ENCODE measurements at places on chromosomes 1 and 21.

GRCh38 chr21:44550807-44551206, 498 bp downstream of the KRTAP10-2 start:
- no peak for DNase-seq

DNA sequence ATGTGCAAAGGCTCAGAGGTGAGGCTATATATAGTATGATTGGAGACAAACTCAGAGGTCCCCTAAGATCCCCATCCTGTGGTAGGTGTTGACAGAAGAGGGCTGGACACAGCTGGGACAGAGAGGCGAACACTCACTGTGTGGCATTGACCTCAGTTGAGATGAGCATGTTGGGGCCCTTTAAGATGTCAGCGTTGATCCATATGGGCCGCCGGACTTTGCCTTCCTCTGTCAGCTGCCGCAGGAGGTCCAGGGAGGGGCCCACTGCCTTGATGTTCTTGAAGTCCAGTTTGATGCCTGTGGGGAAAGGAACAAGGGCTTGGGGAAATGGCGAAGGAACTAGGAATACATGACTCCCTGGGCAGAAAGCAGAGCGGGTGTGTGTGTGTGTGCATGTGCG, 8.8 kb downstream of the FAM151A start:
- no peak for DNase-seq

DNA sequence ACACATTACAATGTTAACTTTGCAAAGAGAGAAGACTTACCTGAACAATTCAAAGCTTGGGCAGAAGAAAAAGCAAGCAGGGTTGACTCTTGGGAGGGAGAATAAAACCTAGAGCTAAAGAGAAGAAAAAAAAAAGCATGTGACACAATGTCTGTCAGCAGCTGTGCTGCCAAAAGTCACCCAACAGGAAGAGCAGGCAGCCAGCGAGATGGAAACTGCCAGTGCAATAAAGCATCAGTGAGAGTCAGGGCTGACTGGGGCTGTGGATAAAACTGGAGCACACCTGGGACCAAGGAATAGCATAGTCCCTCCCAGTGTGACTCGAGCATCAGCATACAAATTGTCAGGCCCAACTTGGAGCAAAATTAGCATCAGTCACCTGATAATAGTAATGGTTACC, 65.0 kb upstream of the SLC22A15 start:
- no peak for DNase-seq

- no peak for DNase-seq
Observed at GRCh38 chr1:236718328-236718727, 32.0 kb downstream of the ACTN2 start.

DNA sequence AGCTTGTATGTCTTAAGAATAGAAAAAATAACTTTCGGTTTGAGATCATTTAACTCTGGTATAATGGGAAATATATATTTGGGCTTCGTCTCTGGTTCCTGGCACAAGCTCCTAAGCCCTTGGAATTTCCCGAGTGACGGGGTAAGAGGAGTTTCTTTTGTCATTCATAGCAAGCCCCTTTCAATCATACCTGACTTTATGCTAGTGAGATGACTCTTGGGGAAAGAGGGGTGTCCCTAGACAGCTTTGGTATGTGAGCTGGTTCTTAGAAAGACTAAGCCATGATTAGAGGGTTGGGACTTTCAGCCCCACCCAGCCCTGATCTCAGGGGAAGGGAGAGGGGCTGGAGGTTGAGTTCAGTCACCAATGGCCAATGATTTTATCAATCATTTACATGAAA, 13.9 kb upstream of the MTARC1 start:
- no peak for DNase-seq

GRCh38 chr1:70034403-70034802, 171.0 kb downstream of the LRRC40 start:
- DNase-seq = no peak

- DNase-seq = no peak
Observed at GRCh38 chr1:160058087-160058486, 11.9 kb downstream of the KCNJ10 start.

DNA sequence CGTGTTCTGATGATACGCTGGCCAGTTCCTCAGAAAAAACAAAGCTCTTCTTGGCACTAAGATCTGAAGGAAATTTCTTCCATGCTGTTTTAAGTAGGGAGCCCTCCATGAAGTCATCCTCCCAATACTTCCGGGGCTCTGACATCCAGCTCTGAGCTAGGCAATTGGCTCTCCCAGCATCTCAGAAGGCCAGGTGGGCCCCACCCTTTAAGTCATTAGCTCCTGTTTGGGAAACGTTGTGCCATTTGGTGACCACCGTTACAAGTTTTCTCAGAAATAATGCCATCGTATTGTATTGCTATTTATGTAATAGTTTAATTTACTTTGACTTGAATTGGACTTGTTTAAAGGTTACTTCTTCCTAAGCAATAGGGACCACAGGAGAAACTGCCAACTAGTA, 130.3 kb upstream of the EDN2 start:
- DNase-seq = no peak

DNA sequence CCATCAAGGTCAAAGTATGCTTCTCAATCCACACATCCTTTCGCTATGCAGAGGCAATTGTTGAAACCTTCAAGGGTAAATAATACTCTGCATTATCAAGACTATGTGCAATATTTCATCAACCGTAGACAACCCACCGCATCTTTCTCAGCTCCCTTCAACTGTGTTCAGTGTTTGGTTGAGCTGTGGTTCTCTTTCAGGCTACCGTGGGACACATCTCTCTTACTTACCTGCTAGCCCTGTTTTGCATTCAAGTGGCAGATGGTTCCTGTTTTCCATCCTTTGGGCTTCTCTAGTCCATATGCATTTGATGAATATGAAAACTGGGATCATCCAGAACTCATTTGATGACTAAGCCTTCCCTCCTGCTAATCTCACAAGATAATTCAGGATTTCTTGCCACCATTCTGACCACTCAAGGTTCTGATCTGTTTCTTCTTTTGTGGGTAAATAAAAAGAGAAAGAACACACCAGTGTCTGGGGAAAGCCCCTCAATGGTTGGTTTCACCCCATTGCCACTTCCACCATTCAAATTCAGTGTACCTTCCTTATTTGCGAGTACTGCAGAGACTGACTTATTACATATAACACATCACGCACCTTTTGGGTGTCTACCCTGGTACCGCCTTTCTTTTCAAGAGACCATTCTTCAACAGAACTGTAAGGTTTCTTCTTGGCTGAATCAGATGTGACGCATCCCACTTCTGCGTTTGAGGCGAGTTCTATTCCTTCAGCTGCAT, 61.7 kb downstream of the BACE2 start:
- no peak for DNase-seq

DNA sequence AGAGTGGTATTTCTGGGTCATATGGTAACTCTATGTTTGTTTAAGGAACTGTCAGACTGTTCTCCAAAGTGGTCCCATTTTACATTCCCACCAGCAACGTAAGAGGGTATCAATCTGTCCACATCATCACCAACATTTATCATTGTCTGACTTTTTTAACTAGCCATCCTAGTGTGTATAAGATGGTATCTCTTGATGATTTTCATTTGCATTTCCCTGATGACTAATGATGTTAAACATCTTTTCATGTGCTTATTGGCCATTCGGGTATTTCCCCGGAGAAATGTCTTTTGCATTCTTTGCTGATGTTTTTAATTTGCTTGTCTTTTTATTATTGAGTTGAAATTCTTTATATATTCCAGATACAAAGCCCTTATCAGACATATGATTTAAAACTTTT, 370.1 kb upstream of the NR5A2 start:
- DNase-seq = no peak

DNA sequence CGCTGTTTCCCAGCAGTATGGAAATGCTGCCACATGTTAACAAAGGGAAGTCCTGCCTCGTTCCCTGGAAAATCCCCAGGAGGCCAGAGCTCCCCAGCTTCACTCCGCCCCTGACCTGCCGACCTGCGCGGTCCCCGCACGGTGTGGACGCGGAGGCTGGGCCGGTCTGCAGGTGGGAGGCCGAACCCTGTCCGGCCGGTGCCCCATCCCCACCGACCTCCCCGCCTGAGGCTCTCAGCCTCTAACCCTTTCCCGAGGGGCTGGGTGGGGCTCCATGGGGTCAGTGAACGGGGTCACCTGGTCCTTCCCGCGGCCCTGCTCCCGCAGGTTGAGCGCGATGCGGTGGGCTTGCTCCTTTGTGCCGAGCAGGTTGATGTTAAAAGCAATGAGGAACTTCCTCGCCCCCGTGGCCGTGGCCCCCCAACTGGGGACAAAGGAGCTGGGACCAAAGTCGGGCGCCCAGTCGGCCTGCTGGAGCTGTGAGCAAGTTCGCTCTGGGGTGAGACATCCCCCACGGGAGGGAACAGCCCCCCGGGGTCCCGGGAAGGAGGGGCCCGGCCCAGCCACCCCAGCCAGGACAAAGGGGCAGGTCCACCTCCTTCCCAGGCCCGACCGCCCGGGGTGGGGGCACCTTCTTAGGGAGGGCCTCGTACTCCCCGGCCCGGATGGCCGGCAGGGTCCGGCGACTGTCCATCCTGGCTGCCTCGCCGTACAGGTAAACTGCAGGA, 4.0 kb downstream of the FTCD start:
- DNase-seq = no peak

DNA sequence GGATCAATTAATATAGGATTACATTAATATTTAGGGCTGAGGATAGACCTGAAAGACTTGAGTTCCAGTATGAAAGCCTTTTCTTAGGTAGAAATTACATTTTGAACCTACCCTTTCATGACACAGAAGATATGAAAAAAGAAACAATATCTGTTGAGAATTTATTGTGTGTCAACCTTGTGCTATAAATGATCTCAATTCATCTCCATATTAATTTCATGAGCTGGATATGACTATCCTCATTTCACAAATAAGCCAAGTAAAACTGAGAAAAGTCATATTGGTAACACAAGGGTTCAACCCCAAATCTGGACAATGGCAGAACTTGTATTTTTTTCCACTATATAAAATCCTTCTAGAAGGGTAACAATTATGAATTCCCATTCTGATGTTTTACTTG, 120.0 kb downstream of the TRIM33 start:
- no peak for DNase-seq

- no peak for DNase-seq
Observed at GRCh38 chr1:234127026-234127671, 222.7 kb downstream of the SLC35F3 start.

GRCh38 chr1:75097654-75098053, 36.5 kb upstream of the LHX8 start:
- no peak for DNase-seq

- peak; percentile 7 for DNase-seq
Observed at GRCh38 chr1:77031106-77031662, 163.9 kb downstream of the ST6GALNAC5 start.

- DNase-seq = no peak
Observed at GRCh38 chr1:208178091-208178529, 66.1 kb downstream of the PLXNA2 start.

DNA sequence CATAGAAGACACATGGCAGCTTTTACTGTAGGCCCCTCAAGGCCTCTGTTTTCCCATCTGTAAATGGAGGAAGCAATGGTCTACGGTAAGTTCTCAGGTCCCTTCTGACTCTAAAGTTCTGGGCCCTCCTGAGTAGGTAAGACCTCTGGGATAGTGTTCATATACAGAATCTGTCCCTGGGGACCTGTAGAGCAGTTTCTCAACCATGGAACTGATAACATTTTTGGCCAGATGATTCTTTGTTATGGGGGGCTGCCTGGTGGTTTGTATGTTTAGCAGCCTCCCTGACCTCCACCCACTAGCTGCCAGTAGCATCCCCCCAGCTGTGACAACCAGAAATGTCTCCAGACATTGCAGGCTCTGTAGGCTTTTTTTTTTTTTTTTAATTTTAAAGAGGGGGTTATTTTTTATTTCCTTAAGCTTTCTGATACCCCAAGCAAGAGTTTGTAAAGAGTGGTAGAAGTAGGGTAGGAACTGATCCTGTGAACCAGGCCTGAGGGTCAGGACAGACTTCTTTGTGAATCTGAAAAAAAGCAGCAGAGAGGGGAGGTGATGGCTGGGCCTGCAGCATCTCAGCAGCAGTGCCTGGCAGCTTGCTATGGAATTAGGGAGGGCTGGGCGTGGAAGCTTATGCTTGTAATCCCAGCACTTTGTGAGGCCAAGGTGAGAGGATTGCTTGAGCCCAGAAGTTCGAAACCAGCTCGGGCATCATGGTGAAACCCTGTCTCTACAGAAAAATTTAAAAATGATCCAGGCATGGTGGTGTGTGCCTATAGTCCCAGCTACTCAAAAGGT, 20.2 kb upstream of the TCEA3 start:
- DNase-seq = no peak

GRCh38 chr1:93722081-93723031, 40.7 kb upstream of the BCAR3 start:
- DNase-seq = no peak

GRCh38 chr1:91546876-91547275, 46.2 kb downstream of the CDC7 start:
- DNase-seq = no peak

- DNase-seq = no peak
Observed at GRCh38 chr21:41622831-41623548, 115.0 kb upstream of the TMPRSS2 start.

- no peak for DNase-seq
Observed at GRCh38 chr1:224539971-224540370, 76.1 kb upstream of the CNIH3 start.

DNA sequence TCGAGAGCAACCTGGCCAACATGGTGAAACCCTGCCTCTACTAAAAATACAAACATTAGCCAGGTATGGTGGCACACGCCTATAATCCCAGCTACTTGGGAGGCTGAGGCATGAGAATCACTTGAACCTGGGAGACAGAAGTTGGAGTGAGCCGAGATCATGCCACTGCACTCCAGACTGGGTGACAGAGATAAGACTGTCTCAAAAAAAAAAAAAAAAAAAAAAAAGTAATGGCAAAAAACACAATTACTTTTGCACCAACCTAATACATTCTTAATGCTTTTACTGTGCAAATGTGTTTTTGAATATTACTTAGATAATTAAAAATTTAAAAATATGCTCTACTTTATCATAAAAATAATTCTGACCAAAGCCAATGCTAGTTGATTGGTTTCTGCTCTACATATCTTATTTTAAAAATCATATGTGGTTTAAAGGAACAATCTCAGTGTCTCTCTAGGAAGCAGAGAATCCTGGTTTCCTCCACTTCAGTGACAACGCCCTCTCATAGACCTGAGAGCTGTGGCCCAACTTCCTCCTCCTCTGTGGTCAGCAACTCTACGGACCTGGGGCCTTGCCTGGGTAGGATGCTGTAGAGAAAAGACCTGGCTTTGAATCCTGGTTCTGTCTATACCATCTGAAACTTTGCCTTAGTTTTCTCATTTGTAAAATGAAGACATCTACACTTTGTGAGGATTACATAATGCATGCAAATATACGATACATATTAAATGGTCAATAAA, 64.7 kb downstream of the TGFBR3 start:
- no peak for DNase-seq

- no peak for DNase-seq
Observed at GRCh38 chr1:204254031-204254661, 40.4 kb upstream of the GOLT1A start.
